Fibroblast of mammary gland (primary cell): ENCODE measurements at places on chromosomes 12 and 14.
A peak's percentile ranks its signal among the peaks of the same experiment; 100 is the strongest.

- DNase-seq: no peak
Measured at GRCh38 chr14:36989806-36990205, 182.6 kb downstream of the SLC25A21 start.

DNA sequence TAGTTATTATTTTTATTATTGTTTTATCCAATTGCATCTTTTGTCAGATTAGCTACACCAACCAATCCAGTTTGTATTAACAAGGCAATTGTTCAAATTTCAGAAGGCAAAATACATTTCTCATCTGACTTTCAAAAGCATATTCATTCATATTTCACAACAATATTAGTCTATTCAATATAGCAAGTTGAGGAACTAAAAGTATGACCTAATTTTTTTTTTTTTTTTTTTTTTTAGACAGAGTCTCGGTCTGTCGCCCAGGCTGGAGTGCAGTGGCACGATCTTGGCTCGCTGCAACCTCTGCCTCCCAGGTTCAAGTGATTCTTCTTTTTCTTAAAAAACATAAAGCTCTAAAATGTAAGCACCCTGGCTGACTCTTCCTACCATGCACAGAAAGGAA, 17.3 kb downstream of the COX14 start:
- no peak for DNase-seq

DNA sequence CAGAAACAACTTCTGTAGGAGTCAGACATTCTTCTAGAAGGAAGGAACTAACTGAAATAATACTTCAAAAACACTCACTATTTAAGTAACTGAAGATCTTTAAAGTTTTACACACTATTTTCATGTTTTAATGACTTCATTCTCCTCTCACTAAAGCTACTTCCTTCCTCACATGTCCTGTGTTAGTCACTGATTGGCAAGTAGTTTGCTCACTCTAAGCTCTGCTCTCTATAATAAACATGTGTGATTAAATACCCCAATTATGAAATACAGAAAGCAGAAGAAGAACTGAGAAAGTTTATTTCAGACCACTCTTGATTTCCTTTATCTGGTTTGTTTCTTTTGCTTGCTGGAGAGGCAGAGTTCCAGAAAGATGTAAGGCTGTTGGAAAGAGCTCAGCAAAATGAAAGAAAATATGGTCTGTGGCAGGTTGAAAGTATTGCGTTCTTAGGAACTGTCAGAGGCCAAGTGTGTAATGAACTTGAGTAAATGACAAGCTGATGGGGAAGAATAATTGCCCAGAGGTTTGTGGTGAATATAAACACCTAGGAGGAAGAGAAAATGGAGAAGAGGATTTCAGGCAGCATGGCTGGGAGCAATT, 522.0 kb upstream of the SEL1L start:
- DNase-seq: no peak

DNA sequence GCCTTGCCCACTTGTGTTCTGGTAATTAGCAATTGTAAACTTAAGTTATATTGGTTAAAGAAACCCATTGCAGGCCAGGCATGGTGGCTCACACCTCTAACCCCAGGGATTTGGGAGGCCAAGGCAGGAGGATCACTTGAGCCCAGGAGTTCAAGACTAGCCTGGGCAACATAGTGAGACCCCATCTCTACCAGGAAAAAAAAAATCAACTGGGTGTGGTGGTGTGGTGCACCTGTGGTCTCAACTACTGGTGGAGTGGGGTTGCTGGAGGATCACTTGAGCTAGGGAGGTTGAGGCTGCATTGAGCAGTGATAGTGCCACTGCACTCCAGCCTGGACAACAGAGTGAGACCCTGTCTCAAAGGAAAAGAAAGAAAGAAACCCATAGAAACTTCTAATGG, 13.7 kb downstream of the YY1 start:
- DNase-seq: no peak

DNA sequence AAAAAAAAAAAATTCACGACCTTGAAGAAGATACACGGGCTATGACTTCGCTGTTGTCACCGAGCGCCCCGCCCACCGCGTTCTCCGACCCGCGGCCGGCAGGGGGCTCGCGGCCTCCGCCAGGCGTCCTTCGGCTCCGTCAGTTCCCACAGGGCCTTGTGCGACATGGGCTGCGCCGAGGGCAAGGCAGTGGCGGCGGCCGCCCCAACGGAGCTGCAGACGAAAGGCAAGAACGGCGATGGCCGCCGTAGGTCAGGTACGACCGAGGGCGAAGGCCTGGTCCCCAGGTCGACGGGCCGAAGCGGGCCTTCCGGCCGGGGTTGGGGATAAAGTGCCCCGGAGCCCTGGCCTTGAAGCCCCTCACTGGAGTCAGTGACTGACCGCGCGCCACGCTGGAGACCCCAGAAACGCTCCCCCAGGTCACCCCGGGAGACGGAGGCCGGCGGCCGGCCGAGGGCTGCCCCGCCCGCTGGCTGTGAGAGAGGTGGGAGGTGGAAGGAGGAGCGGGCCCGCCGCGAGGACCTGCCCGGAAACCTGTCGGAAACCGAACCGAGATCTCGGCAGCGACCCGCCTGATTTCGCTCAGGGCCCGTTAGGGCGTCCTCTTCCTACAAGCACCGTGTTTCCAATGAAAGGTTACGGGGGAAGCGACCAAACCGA, at the start of gene TXNRD1:
Gene TXNRD1 (plus strand): TSS at position 142 of the 660 bp plus-strand sequence. CDS start 24 bp downstream, at position 166.
- peak; percentile 69 for DNase-seq

DNA sequence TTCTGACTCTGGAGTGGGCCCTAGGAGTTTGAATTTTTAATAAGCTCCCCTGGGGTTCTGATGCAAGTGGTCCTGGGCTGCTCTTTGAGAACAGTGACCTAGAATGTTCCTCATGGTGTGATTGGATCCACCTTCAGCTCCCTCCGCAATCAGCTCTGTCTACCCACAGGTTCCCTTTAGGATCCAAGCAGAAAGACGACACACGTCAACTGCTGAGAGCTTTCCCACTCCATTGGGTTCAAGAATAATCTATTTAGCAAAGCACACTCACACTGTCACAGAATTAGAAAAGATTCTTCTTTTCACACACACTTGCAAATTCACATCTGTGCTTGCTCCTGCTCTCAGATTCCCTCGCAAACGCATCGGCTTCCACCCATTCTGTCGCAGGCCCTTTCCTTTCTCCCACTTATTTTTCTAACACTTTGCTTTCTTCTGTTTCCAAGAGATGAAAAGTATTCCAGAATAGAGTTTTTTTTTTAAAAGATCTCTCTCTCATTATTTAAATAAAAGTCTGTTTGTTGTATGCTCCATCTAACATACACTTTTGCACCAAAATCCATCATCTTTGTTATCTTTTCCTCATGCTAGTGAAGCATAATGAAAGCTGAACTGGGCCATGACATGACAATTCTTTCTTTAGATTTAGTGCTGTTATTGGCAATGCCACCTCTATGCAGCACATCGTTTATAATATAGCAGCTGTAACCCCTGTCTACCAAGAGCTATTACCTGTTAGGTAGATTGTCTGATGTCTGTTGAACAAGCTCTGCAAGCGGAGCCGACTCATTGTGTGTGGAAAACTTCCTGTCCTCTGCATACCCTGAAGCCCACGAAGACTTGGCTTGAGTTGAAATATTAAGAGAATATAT, 73.1 kb downstream of the CACNA1C start:
- DNase-seq: no peak
